Astrocyte (in vitro differentiated cells and primary cell): ENCODE measurements at places on chromosomes 7 and 10.
A peak's percentile ranks its signal among the peaks of the same experiment; 100 is the strongest.

DNA sequence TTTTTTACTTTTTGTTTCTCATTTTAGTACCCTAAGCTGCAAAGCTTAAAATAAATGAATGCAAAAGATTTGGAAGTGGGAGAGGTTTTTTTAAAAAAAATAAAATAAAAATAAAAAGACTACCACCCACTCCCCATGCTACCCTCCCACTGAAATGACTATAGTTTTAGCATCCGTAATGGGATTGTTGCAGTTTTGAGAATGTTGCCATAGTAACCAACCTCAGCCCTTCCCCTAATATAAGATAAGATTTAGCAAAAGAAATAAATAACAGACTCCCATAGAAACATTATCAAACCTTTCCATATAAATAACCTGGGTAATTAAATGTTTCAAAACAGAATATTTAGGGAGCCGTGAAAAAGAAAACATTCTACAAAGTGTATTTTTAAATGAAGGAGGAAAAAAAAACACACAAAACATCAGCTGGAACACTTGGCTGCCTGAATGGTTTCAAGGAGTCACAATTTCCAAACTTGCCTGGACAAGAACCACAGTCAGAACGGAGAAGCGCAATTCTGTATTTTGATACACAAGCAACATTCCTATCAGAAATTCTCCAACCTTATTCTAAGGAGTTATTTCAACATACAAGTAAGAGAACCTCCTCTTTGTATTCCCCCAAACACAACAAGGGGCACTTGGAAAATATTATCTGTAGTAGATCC, 57.4 kb downstream of the DGKI start:
- peak; percentile 32 for DNase-seq

GRCh38 chr10:24156686-24157085, 52.3 kb upstream of the KIAA1217 start:
- peak; percentile 56 for DNase-seq

GRCh38 chr10:81961451-81962184, 86.6 kb downstream of the NRG3 start:
- no peak for DNase-seq

GRCh38 chr7:99910976-99911375, 8.4 kb downstream of the TRIM4 start:
- DNase-seq: no peak

DNA sequence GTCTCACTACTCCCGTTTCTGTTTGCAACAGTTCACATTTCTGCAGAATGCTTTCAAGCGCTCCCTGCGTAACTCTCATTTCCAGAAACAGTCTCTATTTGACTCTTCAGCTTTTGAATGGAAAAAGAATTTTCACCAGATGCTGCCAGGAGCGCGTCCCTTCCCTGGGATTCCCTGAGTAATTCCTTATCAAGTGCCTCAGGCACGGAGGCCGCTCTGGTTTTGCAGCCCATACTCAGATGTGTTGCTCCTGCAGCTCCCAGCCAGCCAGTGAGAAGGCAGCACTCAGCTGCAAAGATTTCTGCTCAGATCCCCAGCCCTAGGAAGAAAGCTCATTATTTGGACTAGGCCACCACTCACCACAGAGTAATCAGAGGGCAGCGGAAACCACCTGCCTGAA, 161.1 kb upstream of the CHST15 start:
- DNase-seq: no peak

- DNase-seq: no peak
Observed at GRCh38 chr10:124071141-124071540, 22.3 kb downstream of the CHST15 start.

DNA sequence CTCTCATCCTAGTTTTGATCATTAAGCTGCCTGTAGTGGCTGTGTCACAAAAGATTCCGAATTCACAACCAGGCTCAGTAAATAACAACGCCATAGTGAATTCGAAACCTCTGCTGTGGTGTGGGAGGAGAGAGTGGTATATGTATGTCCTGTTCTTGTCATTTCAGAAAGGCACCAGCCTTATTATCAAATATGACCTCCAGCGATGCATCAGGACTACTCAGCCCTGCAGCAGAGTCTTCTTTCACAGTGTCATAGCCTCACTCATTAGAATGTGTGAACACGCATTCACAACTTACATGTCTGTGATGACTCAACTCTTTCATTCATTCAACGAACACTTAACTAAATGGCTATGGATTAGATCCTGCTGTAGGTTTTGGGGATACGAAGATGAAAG, 15.3 kb downstream of the AOC1 start:
- no peak for DNase-seq

GRCh38 chr10:27454837-27455236, 49.3 kb upstream of the RAB18 start:
- no peak for DNase-seq

DNA sequence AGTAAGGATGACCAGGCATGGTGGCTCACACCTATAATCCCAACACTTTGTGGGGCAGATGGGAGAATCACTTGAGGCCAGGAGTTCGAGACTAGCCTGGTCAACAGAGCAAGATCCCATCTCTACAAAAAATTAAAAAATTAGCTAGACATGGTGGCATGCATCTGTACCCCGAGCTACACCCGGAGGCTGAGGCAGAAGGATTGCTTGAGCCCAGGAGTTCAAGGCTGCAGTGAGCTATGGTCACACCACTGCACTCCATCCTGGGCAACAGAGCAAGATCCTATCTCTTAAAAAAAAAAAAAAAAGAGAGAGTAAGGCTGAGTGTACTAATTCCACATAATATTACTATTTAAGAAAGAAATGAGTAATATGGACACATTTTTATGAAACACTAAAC, 3.8 kb downstream of the P4HA1 start:
- DNase-seq: no peak

DNA sequence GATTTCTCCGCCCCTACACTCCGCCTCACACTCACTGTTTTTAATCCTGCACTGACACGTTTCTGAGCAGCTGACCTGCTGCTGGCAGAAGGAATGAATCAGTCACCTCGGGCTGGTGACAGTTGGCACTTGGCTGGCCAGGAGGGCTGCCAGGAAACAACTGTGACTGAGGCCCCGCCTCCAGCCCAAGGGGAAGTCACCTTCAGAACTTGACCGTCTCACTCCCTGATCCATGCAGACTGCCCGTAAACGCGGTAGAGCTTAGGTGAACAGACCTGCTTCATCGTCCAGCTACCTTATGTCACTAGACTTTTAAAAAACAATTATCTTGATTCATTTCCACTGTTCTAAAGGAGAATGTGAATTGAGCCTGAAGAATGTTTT, 107.5 kb downstream of the DOCK1 start:
- peak; percentile 20 for DNase-seq
